ENCODE measurements at places on chromosomes 13 and 19. TPM values are rescaled to one million over a fixed set of nuclear protein-coding genes. Genes with fewer than 3 reads are reported as not detected.

ZNF235 gene
- 4.5 TPM for total RNA-seq

SULT2A1 gene
- total RNA-seq = not detected

CAMSAP3 gene
- total RNA-seq = not detected

C1QTNF9B gene
- not detected for total RNA-seq

POU2F2 gene
- 1.5 TPM for total RNA-seq
